NCI-H2081 treated with DMSO at 0.1 percent for 48 hours (cell line): ENCODE measurements at places on chromosomes 16 and 17.

DNA sequence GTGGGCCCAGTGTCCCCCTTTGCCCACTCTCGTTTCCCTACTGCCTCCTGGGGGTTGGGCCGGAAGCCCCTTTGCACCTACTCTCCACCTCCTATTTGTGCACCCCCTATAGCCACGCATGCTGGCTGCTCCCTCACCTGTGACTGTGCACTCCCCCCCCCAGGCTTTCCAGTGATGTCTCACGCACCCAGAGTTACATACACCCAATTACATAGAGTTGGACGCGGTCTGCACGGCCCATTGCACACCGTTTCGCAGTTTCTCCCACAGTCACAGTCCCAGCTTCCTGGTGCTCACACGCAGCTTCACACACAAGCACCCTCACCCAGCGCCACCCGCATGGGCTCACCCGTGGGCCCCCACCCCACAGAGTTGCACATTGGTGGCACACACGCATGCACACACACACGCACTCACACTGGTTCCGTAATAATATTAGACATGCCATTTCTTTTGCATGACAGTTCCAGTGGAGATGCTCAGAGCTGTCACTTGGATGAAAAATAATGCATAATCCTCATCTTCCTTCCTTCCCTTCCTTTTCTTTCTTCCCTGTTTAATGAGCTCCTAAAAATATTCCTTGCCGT, 21.5 kb upstream of the C1QL1 start:
- no peak for DNase-seq

DNA sequence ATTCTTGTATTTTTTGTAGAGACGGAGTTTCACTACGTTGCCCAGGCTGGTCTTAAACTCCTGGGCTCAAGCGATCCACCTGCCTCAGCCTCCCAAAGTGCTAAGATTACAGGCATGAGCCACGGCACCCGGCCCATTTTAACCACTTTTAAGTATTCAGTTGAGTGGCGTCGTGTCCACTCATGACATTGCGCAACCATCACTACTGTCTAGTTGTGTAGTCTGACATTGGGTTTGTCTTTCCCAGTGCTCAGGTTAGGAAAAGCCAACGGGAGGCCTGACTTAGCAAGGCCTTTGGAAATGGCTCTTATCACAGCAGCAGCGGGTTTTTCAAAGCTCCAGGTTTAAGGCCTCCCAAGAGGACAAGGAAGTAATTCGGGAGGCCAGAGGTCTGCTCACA, 58.7 kb downstream of the LITAF start:
- no peak for DNase-seq

DNA sequence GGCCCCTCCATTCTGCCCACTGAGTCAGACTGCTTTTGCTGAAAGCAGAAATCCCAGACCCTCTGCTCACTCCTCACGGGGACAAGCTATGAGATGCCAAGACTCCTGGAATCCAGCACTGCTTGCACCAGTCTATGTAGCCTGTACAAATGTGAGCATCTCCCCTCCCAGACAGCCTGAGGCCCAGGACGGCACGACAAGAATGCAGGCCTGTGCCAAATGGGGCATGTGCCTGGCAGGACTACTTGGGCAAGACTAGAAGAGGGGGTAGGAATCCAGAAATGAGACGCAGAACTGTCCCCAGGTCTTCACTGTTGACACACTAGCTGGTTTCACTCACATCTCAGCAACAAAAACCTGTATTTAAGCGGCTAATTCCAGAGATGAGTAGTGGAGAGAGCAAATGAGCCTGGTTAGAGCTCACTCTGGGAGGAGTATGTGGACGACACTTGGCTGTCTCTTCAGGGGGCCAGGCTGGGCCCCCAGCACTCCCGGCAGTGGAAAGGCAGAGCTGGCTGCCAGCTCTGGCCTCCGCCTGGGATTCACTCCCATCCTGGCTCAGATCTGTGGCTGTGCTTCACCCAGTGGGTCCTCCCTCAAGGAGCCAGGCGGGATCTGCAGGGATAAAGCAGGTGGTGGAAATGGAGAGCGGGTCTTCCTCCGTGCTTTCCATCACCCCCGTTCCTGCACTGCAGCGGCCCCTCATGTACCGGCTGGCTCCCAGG, 2.9 kb upstream of the MYO1C start:
- no peak for DNase-seq

DNA sequence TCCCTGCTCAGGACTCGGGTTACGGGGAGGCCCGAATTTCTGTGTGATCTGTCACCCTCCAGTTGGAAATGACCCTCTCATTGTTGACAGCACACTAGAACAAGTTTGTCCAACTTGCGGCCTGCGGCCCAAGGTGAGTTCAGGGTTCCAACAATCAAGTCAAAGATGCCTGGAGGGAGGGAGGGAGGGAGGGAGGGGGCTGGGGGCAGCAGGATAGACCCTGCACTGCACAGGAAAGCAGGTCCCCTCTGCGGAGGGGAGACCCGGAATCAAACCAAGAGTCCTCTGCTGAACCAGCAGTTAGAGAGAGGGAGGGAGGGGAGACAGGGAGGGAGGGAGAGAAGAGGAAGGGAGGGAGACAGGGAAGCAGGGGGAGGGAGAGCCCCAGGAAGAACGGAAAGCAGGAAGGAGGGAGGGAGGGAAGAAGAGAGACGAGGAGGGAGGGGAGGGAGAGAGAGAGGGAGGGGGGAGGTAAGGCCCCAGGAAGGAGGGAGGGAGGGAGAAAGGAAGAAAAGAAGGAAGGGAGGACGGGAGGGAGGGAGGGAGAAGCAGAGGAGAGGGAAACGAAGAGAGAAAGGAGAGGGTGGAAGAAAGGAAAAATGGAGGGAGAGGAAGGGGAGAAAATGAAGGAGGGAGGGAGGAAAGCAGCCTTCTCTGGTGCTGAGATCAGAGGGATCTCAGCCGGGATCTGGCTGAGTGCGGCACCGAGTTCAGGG, 96.7 kb upstream of the CDH5 start:
- no peak for DNase-seq

DNA sequence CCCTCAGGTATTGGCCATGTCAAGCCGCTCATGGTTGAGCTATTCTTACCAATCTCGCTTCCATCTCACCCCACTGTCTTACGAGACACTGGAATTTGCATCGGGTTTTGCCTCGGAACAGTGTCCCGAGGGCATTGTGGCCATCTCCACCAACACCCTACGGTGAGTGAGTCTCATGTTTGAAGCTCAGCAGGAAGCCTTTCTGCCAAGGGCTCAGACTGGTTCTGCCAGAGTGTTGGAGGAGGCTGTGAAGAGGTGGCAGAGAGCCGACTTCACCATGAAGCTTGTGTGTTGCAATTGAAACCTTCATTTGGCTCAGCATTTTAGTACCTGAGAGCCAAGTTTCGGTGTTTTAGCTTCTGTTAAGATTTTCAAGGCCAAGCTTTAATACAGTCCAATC, 38.0 kb downstream of the SF3B3 start:
- DNase-seq: no peak

GRCh38 chr17:77473615-77474226, 333.0 kb downstream of the SEC14L1 start:
- no peak for DNase-seq

- no peak for DNase-seq
Observed at GRCh38 chr17:3415610-3416009, 4.4 kb downstream of the OR3A3 start.

DNA sequence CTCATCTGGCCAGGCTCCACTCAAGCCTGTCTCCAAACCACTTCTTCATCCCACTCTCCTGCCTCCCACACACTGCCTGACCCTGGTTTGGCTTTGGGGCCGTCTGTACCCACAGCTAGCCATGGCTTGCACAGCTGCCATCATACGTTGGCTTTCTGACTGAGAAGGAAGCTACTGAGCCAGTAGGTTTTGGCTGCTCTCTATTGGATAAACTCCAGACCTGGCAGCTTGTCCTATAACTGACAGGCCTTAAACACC, 3.9 kb downstream of the MIF4GD start:
- no peak for DNase-seq
